ENCODE measurements at places on chromosomes 7 and 10. TPM values are rescaled to one million over a fixed set of nuclear protein-coding genes. Genes with fewer than 3 reads are reported as not detected.

- peaks cover 32% of the 10 kb centered on the region for H3K27me3 ChIP-seq
- peaks cover 12% of the 10 kb centered on the region for H3K4me1 ChIP-seq
- H3K27ac ChIP-seq: peak overlapping the region; percentile 42
- peak; percentile 62 for DNase-seq
These were observed 922 bp downstream of the CXCL12 start for GRCh38 chr10:44383749-44384600.

GRCh38 chr10:118481871-118482270, 113.6 kb downstream of the PRLHR start:
- H3K4me3 ChIP-seq: no peak overlapping the region
- H3K27me3 ChIP-seq: no peaks in the 10 kb centered on the region
- DNase-seq: no peak
- no peaks in the 10 kb centered on the region for H3K4me1 ChIP-seq
- H3K36me3 ChIP-seq: no peaks in the 10 kb centered on the region

Gene ABCB4
- 0.41 TPM for total RNA-seq

- no peaks in the 10 kb centered on the region for H3K4me1 ChIP-seq
- DNase-seq: no peak
- no peak overlapping the region for H3K4me3 ChIP-seq
These were observed 40.4 kb downstream of the C10orf90 start for GRCh38 chr10:126629925-126630624.
